ENCODE measurements at places on chromosomes 2 and 18.

GRCh38 chr2:220531216-220531615, 903.8 kb downstream of the SLC4A3 start:
- no peak for DNase-seq

DNA sequence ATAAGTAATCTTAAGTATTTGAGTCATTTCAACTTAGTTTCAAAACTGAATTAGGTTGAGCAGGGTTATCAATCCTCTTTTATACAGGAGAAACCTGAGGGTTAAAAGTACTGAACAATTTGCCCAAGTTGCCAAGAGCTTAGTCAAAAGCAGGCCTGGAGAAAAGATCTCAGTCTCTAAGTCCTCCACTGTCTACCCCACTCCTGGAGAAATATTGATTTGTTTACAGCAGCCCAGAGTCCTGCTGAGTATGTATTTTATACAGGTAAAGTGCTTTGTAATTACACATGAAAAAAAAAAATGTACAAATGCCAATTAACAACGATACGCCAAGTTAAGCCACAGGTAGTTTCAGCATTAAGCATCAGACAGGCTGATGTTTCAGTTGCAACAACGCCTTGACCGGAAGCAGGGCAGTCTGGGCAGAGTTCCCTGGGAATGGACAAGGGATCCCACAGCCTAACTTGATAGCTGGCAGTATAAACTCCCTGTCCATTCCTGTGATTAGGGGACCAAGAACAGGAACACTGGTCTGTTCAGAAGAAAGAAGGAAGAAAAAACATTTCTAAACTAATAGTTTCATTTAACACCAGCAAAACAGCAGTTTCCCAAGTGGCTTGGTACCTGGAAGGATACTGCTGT, 132.9 kb downstream of the MYO5B start:
- no peak for DNase-seq

DNA sequence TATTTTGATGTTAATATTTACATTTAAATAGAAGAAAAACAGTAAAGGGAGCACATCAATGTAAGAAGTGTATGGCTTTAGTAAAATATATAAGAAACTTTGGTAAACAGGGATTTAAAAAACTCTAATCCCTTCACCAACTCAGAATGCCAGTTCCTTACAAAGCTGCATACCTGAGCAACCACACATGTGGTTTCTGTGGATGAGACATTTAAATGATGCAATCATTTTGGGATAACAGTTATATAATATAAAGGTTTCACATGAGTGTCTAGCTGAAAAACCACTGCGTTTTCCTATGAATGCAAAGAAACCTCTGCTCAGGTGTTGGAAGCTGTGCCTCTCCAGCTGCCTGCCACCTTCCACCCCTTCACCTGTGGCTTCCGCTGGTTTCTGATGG, 209.1 kb upstream of the REV1 start:
- DNase-seq, result no peak

DNA sequence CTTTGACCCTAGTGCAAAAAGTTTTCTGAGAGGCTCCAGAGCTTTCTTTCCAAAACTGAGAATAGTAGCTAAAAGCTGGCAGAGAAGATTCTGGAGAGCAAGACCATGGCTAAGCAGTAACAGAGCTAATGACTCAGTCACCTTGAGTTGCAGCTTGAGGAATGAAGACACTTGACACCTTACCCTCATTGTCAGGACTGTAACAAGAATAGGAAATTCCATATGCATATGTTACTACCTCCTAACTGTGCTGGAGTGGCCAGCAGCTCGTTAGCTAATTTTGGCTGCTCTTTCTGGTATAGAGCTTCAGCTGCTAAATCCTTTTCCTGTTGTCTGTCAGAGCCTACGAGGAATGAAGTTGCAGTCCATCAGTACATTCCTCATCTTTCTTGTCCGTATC, 68.6 kb upstream of the LHCGR start:
- no peak for DNase-seq

DNA sequence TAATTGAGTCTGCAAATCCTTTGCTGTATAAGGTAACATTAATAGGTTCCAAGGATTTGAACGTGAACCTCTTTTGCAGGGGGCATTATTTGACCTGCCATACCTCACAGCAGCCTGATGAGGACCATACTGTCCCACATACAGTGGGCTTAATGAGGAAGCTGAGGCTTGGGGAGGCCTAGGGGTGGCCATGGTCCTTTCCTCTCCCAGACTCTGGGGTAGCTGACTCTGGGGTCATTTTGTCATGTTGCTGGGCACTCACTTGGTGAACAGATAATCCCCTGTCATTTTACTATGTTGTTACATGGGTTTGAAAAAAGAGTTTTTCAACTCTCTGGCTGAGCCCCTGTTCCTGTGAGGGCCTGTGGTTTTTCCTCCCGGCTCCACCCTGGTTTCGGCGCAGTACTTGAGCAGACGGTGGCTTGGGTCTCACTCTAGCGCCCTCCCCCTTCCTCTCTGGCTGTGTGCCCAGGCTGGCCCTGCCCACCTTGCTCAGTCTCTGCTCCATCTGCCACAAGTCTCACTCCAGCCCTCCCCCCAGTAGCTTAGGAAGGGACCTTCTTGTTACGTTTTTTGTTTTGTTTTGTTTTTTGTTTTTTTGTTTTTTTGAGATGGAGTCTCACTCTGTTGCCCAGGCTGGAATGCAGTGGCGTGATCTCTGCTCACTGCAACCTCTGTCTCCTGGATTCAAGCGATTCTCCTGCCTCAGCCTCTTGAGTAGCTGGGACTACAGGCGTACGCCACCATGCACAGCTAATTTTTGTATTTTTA, 21.0 kb downstream of the INPP4A start:
- peak; percentile 89 for DNase-seq

DNA sequence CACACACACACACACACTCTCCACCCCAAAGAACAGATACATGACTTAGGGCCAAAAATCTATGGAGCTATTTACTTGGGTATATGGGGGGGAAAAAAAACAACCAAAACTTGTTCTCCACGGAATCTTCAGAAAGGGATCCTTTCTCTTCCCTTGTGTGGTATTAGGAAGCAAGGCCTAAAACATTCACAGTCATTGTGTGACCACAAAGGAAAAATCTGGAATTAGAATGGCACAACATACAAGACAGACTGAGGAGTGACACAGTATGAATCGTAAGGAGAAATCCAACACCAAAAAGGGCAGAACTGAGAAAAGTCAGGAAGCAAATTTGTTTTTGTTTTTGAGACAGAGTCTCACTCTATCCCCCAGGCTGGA, 70.3 kb downstream of the ASXL2 start:
- DNase-seq, result no peak

GRCh38 chr2:156452971-156453370, 16.8 kb downstream of the GPD2 start:
- no peak for DNase-seq

GRCh38 chr2:205776139-205776538, 93.8 kb downstream of the NRP2 start:
- DNase-seq, result no peak

- no peak for DNase-seq
Measured at GRCh38 chr2:174063492-174064092, 98.4 kb upstream of the SP3 start.

DNA sequence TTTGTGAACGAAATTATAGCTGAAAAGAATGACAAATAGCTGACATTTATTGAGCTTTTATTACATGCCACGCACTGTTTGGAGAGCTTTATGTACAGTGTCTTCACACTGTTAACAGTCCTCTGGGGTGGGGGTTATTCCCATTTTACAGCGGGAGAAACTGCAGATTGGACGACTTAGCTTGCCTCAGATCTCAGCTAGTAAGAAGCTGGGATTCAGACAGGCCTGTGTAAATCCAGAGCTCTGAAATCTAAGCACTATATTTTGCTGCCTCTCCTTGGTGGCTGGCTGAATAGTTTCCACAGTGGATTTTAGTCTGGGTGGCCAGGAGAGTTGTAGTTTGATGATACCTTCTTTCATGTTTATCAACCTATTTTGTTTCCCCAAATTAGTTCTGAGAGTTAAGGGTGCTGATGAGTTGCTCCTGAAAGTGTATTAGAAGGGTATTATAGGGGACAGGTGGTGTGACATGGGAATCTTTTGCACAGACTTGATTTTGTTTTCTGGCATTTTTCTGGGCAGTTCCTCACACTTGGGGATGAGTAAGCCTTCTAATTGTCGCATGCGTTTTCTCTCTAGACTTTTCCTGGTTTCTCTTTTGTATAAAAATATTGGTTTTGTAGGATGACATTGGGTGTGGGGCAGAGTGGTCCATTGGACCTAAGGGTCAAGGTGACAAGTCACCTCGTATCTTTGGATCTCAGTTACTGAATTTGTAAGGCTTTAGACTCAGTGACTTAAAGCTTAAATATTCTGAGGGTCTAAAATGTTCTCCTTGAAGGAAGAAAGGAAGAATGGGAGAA, 1.5 kb downstream of the ACSL3 start:
- DNase-seq, result no peak

GRCh38 chr2:172859581-172860335, 124.1 kb downstream of the RAPGEF4 start:
- DNase-seq, result no peak

GRCh38 chr18:41872206-41872605, 82.8 kb upstream of the PIK3C3 start:
- no peak for DNase-seq

DNA sequence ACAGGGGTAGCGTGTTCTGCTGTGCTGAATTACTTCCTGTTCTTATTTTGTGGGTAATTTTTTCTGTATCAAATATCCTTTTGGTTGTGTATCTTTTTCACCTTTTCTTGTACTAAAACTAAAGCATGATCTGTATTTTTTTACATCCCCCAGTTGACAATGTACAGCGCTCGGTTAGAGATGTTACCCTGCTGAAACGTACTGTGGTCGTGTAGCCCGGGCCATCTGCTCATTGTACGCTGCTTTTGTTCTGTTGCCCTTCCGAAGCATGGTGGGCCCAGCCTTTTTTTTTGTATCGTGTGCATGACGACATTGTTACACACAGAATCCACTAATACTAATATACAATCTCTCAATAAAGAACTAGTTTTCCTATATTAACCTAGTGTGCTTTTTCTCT, 233.1 kb downstream of the HAUS1 start:
- no peak for DNase-seq

DNA sequence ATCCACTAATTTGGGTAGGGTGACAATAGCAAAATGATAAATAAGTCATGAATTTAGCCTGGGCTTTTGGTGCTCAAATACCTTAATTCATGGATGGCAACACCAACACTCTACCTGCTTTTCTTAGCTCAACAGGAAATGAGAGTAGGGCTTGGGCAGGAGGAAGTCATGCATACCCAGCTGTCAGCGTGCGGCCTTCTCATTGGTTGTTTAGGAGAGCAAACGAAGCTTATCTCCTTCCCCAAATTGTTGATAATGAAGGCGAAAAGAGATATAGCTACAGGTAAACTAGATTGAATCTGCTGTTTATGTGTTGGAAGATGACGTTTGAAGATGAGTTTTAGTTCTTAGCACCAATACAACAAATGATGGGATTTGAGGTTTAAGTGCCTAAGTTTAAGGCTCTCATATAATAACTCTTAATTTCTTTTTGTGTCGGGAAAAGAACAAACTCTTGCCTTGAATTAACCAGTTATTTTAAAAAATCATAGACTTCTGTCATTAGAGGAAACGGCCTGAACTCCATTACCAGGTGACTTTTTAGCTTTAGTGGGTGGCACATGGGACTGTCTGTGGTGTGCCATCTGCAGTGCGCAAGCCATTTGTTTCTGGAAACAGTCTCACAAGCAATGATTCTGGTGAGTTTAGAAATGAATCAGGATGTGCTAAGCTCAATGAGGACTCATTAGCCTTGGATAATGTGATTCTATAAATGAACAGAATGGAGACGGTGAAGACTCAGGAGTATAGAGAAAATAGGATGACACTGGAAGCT, 19.8 kb downstream of the MAP4K4 start:
- DNase-seq, result no peak

DNA sequence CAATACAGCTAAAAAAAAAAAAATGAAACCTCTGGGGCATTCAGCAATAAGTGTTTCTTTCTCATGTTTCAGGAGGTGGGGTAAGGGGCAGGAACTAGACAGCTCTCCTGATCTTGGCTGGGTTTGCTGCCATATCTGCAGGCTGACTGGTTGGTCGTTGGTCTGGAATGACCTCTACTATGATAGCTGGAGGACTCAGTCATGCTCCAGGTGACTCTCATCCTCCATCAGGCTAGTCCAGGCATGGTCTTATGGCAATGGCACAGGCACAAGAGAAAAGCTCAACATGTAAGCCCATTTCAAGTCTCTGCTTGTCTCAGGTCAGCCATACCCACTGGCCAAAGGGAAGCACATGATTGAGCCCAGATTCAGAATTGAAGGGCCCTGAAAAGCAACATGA, 9.5 kb upstream of the SLC1A4 start:
- no peak for DNase-seq

GRCh38 chr2:160516547-160517365, 23.1 kb upstream of the RBMS1 start:
- DNase-seq, result no peak
